ENCODE measurements at places on chromosomes 12 and 14.

GRCh38 chr12:111066744-111067437 is 146.5 kb upstream of the MYL2 start:
- DNase-seq, result no peak

GRCh38 chr12:127241072-127241817 is 1025.7 kb upstream of the TMEM132C start:
- no peak for DNase-seq

- no peak for DNase-seq
Measured at GRCh38 chr14:105107781-105108515, 42.7 kb upstream of the GPR132 start.

DNA sequence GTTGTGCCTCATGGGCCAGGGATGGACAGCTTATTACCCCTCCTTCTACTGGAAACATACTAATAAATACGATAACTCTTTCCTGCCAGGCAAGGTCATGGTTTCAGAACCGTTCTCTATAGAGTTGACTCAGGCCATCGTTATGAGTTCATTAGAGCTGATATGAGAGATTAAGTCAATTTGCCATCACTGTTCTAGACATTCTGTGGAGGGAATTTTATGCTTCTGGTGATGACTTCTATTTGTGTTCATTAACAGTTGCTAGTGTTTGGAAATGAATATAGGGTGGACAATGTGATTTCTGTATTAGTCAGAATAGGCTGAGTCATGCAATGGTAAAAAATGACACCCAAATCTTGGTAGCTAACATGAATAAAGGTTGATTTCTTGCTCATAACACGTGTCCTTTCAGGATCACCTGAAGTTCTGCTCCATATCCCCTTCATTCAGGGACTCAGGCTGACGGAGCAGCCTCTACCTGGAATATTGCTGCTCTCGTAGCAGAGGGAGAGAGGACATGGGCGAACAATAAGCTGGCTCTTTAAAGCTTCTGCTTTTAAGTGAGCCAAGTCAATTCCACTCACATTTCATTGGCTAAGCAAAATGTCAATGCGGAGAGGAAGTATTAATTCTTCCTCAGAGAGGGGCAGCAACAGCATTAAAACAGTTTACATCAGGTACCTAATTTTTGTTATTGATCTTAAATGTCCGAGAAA is 18.5 kb upstream of the TBPL2 start:
- DNase-seq, result no peak

GRCh38 chr14:103624860-103625259 is 4.2 kb upstream of the KLC1 start:
- DNase-seq, result no peak

DNA sequence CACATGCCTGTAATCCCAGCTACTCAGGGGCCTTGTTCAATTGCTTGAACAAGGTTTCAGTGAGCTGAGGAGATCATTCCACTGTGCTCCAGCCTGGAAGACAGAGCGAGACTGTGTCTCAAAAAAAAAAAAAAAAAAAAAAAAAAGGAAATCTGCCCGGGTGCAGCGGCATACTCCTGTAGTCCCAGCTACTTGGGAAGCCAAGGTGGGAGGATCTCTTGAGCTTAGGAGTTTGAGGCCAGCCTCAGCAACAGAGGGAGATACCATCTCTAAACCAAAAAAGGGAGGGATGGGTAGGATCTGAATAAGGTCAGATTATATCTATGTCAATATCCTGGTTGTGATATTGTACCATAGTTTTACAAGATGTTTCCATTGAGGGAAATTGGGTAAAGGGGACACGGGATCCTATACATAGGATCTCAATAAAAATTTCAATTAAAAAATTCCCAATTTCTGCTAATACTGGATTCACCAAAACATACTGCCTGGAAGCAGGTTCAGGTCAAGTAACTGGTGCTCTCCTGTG is 76.4 kb downstream of the BORCS5 start:
- DNase-seq, result no peak

DNA sequence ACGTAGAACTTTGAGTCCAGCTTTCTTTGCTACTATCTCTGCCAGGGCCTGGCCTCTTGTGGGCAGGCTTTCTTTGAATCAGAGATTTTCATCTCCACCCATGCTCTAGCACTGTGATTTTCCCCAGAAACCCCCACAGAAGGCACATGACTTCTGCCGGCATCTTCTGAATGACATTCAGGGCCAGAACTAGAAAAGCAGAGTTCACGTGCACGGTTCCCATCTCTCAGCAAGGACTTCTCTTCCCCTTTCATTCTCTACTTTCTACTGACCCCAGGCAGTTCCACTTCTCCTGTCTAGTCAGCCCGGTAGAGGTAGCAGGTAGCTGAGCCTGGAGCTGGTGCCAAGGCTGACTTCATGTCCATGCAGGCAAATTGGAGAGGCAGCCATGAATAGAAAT is 26.9 kb downstream of the BATF start:
- no peak for DNase-seq

- no peak for DNase-seq
Measured at GRCh38 chr12:82964446-82964845, 277.7 kb downstream of the TMTC2 start.

Data from stimulated activated CD4-positive, alpha-beta T cell treated with anti-CD3 and anti-CD28 coated beads, Interleukin-1b, Interleukin-23, amount 100 ng/mL, for 24 hours (primary cell).